ENCODE measurements at places on chromosomes 2 and 18.
A peak's percentile ranks its signal among the peaks of the same experiment; 100 is the strongest.

DNA sequence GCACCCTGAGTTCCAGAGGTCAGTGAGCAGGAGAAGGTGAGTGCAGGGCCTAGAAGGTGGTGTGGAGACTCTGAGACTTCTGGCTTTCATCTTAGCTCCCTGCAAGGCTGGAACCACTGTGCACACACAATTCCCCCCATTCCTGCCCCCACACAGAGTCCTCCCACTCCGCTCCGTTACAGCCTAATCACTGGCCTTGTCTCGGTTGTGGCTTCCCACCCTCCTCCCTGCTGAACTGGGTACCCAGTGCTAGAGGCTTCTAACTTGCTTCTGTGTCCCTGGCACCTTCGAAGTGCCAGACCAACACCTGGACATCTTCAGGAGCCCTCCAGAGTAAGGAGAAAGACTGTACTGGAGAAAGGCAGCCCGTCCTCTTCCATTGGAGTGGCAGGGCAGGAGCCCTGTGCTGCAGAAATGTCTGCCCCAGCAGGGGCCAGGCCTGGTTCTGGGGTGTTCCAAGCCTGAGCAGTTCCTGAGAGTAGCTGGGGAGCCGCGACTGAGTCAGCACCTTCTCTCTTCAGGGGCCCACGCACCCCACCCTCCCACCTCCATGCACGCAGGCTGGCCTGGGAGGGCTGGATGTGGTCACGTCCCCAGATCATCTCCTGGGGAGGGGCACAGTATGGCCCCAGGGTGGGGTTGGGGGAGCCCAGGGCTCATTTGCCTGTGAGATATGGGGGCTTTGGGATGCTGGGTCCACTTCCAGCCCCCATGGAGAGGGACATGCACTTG is 23.4 kb downstream of the CROCC2 start:
- DNase-seq = no peak

DNA sequence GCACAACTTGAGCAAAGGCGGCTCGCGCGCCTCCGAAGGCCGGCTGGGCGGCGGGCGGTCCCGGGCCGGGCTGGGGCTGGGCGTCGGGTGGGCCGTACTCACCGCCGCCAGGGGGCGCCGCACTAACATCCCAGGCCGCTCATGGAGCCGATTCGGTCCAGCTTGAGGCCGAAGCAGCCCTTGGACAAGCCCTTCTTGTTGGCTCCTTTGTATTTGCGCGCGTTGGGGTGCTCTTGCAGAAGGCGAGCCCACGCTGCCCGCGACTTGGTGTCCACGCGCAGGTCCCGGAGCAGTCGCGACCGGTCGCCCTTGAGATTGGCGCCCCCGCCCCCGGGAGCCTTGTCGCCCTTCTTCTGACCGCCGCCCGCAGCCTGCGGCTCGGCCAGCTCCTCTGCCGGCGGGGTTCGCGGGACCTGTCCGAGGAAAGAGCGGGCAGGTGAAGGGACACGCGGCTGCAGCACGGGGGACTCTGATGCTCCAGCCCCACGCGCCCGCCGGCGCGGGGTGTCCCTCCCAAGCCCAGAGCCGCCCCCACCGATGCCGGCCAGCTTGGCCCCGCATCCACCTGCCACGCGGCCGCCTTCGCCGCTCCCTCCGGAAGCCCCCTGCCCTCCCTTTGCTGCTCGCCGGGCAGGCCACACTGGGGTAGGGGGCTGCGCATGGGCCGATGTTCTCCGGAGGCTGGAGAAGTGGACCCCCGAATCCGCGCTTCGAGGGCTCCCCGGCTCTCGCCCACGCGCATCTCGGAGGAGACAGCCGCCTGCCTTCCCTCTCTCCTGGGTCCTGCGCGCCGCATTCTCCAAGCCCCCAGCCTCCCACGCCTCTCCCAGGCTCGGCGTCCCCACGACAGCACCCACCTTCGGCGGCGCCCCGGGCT is 655 bp downstream of the NPPC start:
- peak; percentile 71 for DNase-seq

- DNase-seq = peak; percentile 12
Measured at GRCh38 chr2:24721470-24721869, 71.7 kb downstream of the PTRHD1 start.

DNA sequence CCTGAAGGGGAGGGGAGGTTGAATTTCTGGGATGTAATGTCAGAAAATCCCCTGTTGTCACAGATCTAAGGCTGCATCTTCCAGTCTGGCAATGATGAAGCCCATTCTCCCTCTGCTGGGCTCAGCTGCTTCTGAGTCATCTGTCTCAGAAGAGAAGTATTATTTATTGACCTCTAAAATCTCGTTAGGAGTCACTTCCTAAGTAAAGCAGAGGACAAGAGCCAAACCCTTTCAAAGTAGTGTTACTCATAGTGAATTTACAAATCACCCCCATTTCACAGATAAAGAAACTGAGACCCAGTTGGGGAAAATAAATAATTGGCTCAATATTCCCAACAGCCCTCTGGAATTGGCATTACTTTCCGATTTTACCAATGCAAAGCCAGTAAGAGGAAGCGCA is 167.3 kb upstream of the SKOR2 start:
- DNase-seq = no peak

GRCh38 chr2:69087211-69087911 is 74.4 kb downstream of the ANTXR1 start:
- no peak for DNase-seq

GRCh38 chr2:225771701-225772100 is 372.2 kb downstream of the NYAP2 start:
- no peak for DNase-seq

GRCh38 chr2:217680381-217680780 is 322.4 kb downstream of the TNS1 start:
- DNase-seq = no peak

- DNase-seq = no peak
Measured at GRCh38 chr2:205865905-205866441, 183.7 kb downstream of the NRP2 start.

DNA sequence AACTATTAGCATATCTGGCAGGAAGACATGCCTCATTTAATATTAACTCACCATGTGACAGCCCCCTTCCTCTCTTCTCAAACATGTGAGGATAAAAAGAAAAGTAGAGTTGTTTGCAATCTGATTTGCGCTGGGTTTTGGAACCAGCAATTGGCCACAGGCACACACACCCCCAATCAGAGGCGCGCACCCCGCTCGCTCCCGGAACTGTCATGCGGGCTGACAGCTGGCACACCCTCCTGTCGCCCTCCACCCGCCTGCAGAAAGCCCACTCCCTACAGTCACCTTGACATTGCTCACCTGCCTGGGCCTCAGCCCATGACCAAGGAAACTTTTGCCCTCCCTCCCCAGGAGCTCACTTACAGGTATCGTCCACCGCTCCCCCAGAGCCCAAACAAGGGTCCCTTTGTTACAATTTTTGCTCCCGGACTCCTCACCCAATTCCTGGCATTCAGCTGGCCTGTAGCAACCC is 1.1 kb downstream of the COBLL1 start:
- DNase-seq = no peak

DNA sequence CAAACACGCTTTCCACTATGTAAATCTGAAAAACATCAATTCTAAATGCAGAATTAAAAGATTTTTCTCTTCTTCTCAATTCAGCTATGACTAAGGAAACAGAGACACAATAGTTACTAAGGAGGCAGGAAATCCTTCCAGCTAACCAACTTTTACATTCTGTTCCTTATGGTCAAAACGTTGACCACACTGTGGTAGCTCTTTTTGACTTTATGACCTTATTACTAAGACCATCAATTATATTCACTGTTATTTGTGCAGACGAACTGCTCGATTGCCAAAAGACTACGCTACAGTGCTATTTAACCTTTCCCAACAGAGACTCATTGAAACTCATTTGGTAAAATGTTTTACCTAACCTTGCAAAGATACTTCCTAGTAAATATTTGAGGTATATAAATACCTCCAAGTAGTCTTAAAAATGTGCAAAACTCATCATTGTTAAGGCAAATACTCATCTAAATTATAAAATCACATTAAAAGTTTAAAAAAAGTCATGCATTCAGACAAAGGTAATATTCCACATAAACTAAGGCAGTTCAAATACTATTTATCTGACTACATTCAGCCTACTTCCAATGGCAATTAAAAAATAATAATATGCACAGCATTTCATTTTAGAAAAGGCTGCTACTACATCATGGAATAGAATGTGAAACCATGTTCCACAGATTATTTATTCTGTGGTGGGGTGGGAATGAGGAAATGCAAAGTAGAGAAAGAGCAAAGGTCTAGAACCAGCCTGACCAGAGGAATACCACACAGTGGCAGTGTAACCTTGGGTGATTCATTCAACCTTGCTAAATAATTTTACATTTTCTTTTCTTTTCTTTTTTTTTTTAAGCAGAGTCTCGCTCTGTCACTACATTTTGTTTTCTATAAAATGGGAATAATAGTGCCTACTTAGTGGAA is 139.9 kb downstream of the THADA start:
- peak; percentile 14 for DNase-seq

- DNase-seq = no peak
Measured at GRCh38 chr2:170685591-170685990, 29.5 kb upstream of the SP5 start.

All from activated CD4-positive, alpha-beta T cell treated with anti-CD3 and anti-CD28 coated beads, Interleukin-2, amount 50 U/mL, for 16 hours (primary cell).